ENCODE measurements at places on chromosomes 1 and 21.

- DNase-seq, result no peak
These were observed 10.0 kb downstream of the TSEN15 start for GRCh38 chr1:184061396-184062003.

DNA sequence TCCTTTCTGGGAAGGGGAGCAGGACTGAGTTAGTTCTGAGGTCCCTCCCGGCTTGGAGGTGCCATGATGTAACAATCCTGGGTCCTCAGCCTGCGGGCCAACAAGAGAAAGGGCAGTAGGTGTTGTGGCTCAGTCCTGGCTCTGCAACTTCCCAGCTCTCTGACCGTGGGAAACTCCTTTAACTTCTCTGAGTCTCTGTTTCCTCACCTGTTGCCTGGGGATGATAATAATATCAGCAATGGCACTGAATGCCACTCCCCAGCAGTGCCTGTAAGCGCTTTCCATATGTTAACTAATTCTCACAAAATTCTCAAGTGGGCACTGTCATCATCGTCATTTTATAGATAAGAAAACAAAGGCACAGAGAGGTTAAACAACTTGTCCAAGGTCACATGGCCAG is 2.3 kb downstream of the PADI3 start:
- no peak for DNase-seq

GRCh38 chr1:230243583-230244353 is 176.7 kb downstream of the GALNT2 start:
- DNase-seq, result no peak

GRCh38 chr1:24919791-24920532 is 10.1 kb downstream of the RUNX3 start:
- DNase-seq, result no peak

DNA sequence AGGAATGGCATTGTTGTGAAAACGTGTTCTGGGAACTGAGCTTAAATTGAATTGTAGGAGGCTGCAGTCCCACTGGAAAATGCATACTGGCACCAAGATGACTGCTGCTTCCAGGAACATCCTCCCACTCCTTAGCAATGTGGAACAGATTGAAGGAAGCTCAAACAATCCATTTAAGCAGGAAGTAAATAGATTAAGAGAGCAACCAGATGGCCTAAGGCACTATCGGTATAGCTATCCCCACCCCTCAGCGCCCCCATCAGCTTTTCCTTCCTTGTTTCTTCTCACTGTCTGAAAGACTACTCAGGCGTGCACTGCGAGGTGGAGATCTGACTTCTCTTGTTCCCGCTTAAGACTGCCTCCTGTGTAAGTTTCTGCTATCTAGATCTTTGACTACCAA is 4.0 kb upstream of the IFI16 start:
- no peak for DNase-seq

- no peak for DNase-seq
These were observed 106.3 kb upstream of the CSF3R start for GRCh38 chr1:36588972-36589371.

DNA sequence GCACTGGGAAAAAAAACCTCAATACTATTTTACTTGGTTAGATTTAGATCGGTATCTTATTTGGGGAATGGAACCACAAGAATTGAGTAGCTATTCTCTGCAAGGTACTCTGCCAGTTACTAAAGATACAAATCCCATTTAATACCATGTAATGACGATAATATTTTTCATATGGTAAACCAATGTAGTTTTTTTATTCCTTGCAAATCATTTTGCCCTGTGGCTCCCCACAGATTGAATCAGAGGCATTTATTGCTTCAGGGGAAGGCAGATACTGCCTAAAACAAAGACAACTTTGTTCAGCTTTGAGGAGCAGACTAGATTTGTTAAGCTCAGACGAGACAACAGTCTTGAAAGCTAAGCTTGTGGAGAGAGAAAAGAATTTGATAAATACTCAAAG is 226.7 kb upstream of the RUNX1 start:
- no peak for DNase-seq

DNA sequence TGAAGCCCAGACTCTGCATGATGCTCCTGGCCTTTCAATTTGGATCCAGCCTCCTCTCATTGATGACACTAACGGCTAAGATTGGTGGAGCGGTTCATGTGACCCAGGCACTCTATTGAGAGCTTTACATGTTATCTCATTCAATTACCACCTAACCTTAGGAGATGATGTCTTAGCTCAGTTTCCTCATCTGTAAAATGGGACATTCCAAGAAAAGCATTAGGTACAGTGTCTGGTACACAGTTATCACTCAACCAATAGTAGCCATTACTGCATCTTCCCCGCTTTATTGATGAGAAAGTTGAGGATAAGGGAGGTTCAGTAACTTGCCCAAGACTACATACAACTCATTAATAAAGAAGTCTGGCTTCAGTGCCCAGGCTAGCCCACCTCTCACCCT is 17.0 kb downstream of the HEYL start:
- DNase-seq, result no peak

DNA sequence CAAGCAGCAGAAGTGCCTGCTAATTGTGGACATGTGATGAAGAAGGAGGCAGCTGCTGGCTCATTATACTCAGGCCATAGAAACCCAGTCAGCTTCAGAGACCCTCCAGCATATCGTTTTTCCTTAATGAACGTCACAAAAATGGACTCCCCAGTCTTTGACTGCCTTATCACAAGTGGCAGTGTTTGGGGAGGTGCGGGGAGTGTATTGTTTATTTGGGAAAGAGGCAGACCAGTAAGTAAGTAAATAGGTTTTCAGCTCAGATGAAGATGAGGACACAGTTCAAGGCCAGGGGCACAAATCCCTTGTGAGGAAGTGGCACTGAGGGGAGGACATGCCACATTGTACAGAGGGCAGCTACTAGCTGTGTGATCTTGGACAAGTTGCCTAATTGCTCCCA is 43.5 kb upstream of the NRDC start:
- DNase-seq, result no peak

DNA sequence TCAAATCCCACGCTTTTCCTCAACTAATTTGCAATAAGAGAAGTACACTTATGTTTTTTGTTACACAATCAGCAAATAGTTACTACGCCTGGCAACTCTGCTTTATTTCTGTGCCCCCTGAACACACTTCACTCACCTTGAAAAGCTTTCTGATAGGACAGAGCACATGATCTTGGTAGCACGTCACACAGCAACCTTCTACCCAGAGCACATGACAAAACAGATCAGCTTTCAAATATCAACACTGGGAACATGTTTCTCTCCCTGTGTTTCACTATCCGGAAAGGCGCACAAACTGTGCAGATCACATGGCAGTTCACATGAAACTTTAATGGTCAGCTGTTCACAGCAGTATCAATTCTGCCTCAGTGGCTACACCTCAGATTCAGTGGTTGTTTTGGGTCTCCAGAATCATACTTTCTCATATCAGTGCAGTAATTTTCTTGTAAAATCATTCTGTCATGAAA is 2.2 kb downstream of the SLC19A2 start:
- no peak for DNase-seq

- no peak for DNase-seq
These were observed 9.0 kb downstream of the TMEM269 start for GRCh38 chr1:42793824-42794223.

DNA sequence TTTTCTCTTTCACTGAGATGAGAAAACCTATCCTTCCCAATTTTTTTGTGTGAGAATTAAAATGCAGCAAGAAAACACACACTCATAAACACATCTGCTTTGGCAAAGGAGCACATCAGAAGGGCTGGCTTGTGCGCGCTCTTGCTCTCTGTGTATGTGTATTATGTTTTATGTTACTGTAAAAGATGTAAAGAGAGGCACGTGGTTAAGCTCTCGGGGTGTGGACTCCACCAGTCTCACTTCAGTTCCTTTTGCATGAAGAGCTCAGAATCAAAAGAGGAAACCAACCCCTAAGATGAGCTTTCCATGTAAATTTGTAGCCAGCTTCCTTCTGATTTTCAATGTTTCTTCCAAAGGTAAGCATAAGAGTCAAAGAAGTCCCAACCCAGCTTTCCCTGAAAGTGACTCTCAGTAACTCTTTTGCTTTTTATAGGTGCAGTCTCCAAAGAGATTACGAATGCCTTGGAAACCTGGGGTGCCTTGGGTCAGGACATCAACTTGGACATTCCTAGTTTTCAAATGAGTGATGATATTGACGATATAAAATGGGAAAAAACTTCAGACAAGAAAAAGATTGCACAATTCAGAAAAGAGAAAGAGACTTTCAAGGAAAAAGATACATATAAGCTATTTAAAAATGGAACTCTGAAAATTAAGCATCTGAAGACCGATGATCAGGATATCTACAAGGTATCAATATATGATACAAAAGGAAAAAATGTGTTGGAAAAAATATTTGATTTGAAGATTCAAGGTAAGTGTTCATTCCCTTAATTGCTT is at the start of gene CD2:
TSS of gene CD2 (plus strand) at position 233 of the 780 bp plus-strand sequence. CDS start at position 296, 63 bp downstream.
- DNase-seq, result no peak

DNA sequence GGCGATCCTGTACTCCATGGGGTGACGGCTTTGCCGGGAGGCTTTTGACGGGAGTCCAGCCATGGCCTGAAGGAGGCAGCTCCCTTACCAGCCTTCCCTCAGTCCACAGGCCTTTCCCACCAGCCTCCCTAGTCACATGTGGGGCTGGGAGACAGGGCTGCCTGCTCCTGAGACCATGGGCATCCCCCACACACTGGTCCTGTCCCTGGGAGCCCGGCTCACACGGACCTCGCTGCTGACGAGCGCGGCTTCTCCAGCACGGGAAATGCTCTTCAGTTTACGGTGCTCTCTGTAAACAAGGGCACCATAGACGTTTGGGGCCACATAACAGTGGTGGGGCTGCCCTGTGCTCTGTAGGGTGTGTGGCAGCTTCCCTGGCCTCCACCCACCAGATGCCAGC is 104.5 kb upstream of the TMEM51 start:
- DNase-seq, result no peak

DNA sequence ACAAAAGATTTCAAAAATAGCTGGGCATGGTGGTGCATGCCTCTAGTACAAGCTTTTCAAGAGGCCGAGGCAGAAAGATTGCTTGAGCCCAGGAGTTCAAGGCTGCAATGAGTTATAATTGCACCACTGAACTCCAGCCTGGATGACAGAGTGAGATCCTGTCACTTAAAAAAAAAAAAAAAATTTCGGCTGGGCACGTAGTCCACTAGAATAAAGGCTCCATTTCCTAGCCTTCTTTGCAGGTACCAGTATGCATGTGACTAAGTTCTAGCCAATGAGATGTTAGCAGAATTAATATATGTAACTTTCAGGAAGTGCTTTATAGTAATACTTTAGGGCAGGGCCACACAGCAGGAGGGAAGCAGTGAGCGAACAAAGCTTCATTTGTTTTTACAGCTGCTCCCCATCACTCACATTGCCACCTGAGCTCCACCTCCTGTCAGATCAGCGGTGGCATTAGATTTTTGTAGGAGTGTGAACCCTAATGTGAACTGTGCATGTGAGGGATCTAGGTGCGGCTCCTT is 28.8 kb upstream of the SYDE2 start:
- peak; percentile 76 for DNase-seq

GRCh38 chr1:66552829-66553228 is 18.9 kb downstream of the SGIP1 start:
- DNase-seq, result no peak

DNA sequence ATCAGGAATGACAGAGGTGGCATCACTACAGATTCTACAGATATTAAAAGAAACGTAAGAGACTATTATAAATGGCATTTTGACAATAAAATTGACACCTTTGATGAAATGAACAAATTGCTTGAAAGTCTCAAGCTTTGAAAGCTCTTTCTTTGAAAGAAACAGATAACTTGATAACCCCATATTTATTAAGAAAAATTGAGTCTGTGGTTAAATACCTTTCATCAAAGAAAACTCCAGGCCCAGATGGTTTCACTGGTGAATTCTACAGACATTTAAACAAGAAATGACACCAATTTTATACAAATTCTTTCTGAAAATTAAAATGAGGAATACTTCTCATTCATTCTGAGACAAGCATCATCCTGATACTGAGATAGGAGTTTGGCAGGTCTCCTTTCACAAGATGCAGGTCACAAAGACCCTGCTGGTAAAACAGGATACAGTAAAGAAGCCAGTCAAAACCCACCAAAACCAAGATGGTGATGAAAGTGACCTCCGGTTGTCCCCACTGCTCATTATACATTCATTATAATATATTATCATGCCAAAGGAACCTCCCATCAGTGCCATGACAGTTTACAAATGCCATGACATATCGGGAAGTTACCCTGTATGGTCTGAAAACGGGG is 210.9 kb downstream of the AKT3 start:
- no peak for DNase-seq

- DNase-seq, result no peak
These were observed 313.9 kb upstream of the USP24 start for GRCh38 chr1:55529017-55529416.

- peak; percentile 71 for DNase-seq
These were observed 3.7 kb upstream of the ARHGEF19 start for GRCh38 chr1:16215882-16216753.

DNA sequence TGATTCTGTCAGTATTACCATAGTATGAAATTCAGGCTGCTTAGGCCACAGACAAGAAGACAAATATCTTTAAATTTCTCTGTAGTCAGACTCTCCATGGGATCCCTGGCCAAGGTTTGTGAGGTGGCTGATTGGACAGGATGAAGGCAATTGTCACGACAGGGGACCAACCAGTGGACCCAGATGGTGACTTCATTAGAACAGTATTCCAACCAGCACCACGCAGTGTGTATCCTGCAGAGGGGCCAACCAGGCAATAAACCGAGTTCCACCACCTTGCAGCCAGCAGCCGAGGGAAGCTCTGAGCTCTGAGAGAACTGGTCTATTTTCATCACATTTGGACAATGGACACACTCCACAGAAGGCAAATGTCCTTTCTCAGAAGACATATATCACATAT is 16.1 kb downstream of the DSCAM start:
- no peak for DNase-seq

DNA sequence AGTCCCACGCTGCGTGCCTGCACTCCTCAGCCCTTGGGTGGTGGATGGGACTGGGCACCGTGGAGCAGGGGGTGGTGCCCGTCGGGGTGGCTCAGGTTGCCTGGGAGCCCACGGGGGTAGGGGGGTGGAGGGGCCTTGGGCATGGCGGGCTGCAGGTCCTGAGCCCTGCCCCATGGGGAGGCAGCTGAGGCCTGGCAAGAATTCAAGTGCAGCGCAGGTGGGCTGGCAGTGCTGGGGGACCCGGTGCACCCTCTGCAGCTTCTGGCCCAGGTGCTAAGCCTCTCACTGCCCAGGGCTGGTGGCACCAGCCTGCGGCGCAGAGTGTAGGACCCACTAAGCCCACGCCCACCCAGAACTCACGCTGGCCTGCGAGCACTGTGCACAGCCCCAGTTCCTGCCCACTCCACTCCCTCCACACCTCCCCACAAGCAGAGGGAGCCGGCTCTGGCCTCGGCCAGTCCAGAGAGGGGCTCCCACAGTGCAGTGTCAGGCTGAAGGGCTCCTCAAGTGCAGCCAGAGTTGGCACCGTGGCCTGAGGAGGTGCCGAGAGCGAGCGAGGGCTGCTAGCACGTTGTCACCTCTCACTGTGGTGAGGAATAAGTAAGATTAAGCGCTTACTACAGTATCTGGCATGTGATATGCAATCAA is 12.8 kb downstream of the TNNI3K start:
- no peak for DNase-seq

- no peak for DNase-seq
These were observed 74.3 kb downstream of the MPZL1 start for GRCh38 chr1:167795810-167796740.
